Stimulated activated CD4-positive, alpha-beta T cell treated with anti-CD3 and anti-CD28 coated beads, TNF-alpha, amount 100 ng/mL, for 1 hour (primary cell): ENCODE measurements at places on chromosomes 2 and 18.
A peak's percentile ranks its signal among the peaks of the same experiment; 100 is the strongest.

DNA sequence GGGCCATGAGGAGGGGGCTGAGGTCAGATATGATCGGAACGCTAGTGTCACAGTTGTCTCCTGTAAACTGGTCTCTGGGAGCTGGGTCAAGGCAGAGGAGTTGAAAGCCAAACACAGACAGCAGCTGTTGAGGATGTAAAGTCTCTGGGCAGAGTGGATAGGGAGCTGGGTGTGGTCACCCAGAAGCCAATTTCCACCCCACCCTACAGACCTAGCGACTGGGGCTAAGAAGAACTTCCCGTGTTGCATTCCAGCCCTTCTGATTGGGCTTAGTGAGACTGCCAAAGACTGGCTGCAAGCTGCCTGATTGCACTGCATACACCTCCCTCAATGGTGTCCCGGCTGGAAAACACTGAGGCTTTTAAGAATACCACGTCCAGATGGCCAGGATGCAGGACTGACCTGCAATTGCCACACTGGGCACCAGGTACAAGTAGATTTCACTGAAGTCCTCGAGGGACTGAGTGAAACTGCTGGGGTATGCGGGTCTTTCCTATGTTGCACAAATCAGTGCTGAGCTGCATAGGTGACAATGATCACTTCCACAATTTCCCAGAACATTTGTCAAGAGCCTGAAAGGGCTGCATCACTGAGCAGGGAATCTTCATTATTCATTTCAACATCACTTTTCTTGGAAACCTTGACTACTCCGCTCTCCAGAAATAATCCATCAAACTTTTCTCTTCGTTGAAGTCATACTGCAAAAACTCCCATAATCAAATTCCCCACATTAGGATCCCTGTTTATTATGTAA, 43.1 kb upstream of the EML4 start:
- no peak for DNase-seq

GRCh38 chr2:144198116-144198515, 321.8 kb downstream of the ZEB2 start:
- DNase-seq, result no peak

GRCh38 chr18:29157057-29157780, 980.3 kb upstream of the CDH2 start:
- DNase-seq, result no peak

GRCh38 chr2:5729416-5729815, 37.2 kb downstream of the SOX11 start:
- no peak for DNase-seq

DNA sequence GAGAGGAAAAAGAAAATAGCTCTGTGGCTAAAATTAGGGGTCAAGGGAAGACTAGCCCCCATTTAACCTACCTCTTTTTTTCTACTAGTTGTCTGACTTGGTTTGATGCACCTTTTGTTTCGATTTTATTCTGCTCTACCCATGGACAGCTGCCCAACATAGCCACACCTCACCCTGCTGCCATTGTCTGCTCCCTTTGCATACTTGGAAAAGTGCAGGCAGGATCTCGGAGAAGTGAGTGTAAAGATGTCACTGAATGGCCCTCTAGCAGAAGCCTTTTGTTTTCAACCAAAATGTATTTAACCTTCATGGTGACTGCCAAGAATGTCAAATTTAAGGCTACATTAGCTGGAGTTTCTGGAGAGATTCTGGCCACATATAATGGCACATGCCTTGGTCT, 62.9 kb downstream of the SETBP1 start:
- no peak for DNase-seq

- no peak for DNase-seq
Measured at GRCh38 chr2:132909427-132909826, 239.4 kb upstream of the LYPD1 start.

- no peak for DNase-seq
Measured at GRCh38 chr2:55153584-55154299, 78.4 kb downstream of the CLHC1 start.

- no peak for DNase-seq
Measured at GRCh38 chr2:223460209-223460608, 142.0 kb downstream of the SCG2 start.

DNA sequence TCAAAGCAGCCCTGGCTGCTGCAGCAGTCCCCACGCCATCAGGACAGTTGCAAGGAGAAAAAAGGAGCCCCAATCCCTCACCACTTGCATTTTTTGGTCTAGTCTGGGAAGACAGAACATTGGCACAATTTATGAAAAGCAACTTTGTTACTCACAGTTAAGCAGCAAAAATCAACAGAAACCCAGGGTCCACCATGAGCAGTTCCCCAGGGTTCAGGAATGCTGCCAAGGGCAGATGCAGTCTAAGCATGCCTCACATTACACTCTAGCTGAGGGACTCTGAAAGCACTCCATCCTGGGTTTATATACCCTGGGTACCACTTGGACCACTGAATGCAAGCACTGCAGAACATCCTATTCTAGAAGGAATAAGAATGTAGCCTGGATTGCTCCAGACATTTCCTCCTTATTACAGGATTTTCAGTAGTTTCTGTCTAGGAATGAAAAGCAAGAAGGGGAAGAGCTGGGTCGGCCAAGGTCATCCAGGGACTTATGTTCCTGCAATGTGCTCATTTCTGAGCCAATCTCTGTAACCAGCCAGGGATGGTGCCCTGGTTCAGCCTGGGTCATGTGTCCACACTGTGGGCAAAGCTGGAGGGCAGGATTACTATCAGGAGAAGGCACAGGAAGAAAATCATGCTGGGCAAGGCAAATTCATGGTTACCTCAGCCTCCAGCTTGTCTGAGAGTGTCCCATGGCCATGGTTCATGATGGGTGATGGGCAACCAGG, 19.5 kb upstream of the TMEM163 start:
- no peak for DNase-seq

- DNase-seq, result no peak
Measured at GRCh38 chr2:25421820-25422411, 80.2 kb upstream of the DNMT3A start.

DNA sequence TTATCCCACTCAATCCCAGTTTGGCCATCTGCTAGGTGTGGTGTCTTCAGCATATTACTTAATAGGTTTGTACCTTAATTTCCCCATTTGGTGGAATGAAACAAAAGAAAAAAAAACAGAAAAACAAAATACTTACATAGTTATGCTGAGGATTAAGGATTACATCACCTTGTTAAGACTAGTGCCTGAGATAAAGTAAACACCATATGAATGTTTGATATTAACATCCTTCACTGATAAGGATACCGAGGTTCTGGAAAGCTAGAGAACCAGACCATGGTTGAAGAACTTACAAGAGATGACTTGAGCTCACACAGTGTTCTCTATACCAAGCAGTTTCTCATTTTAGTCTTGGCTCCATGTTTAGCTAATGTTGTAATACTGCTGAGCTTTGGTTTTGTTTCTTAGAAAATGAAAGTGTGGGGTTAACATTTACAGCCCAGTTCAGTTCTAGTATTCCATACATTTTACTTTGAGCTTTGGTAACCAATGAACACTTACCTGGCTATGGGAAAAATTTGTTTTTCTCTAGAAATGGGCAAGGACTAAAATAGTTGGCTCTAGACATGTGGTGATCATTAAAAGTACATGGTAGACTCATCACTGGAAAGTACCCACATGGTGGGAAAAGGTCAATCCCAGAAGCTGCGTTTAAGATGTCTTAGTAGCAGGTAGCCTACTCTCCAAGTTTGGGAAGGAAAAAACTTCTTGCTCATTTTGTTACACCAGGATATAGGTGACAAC, 5.8 kb upstream of the GPD2 start:
- no peak for DNase-seq

DNA sequence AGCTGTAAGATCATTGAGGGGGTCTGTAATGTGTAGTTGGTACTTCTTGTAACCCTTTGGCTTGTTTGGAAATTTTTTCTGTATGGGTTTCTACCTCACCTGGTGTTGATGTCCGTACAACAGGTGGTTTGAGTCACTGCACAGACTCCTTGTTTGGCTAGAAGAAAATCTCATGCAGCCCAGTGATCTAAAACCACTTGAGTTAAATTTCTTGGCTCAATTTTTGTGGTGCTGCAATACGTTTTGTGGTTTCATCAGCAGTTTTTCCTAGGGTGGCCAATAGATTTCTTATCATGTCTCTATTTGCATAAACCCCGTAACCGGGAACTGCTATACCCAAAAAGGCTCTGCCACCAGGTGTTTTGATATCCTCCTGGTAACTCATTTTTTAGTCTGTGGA, 43.4 kb downstream of the CERS6 start:
- no peak for DNase-seq

- DNase-seq, result no peak
Measured at GRCh38 chr2:101500860-101501259, 25.9 kb upstream of the RFX8 start.

DNA sequence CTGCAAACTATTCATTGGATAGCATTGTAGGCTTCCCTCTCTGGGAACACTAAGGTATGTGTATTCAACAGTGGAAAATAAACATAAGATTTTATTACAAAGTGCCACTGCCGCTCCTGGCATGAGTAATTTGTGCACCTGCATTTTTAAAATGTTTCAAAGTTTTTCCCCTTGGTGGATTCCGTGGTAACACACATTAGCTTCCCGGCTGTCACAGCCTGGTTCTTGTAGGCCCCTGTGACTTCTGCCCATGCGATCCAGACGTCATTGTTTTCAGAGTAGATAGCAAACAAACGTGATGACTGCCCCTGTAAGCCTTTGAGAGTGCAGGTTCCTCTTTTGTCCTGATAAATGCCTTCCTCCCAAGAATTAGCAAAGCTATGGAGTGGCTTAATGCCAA, 421.0 kb downstream of the ZNF521 start:
- DNase-seq, result no peak

GRCh38 chr18:35114305-35114704, 73.1 kb downstream of the MAPRE2 start:
- DNase-seq, result no peak

DNA sequence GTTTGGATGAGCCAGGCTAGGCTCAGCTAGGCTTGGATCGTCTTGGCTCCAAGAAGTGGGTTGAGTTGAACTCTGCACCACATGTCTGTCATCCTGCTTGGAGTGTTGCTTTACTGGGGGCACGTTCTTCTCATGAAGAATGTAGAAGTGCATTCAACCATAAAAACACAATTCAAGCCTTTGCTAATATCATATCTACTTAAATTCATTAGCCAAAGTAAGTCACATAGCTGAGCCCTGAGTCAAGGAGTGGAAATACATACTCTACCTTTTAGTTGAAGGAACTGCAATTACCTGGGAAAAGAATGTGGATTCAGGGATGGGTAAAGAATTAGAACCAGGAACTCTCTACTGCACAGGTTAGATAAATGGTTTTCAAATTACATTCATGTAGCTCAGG, 360.4 kb upstream of the KCNH7 start:
- DNase-seq, result no peak

- DNase-seq, result no peak
Measured at GRCh38 chr18:54254265-54254758, 15.0 kb upstream of the POLI start.

DNA sequence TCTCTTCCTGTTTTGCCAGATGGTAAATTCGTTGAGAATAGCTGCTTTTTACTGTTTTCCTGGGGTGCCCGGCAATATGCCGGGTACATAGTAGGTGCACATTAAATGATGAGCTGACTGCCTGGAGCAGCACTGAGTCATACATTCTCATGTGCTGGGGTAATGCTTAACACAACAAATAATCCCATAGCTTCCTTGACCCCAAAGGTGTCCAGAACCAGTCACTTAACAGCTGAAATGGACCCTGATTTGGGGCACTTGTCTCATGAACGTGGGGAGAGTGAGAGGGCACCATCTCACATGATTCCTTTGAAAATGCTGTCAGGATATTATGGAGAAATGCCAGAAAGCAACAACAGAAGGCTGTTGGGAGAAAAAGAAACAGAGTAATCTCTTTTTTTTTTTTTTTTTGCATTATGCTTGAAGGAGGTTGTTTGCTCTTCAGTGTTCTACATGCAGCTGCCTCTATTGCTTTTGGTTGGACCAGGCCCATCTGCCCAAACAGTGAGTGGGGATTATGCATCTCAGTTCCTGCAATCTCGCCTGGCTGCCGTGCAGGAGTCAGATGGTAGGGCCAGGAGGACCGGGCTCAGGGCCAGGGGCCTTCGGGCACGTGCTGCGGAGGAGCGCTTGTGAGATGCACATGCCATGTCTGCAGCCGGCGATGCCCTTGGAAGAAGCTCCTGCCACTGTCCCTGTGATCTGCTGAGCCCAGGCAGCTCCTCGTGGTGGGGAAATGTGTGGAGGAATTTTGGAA, 162.1 kb downstream of the SH3RF3 start:
- DNase-seq, result no peak

GRCh38 chr18:812376-813171, 532 bp upstream of the YES1 start:
- peak; percentile 31 for DNase-seq

- no peak for DNase-seq
Measured at GRCh38 chr2:203175371-203175770, 63.4 kb upstream of the CYP20A1 start.

DNA sequence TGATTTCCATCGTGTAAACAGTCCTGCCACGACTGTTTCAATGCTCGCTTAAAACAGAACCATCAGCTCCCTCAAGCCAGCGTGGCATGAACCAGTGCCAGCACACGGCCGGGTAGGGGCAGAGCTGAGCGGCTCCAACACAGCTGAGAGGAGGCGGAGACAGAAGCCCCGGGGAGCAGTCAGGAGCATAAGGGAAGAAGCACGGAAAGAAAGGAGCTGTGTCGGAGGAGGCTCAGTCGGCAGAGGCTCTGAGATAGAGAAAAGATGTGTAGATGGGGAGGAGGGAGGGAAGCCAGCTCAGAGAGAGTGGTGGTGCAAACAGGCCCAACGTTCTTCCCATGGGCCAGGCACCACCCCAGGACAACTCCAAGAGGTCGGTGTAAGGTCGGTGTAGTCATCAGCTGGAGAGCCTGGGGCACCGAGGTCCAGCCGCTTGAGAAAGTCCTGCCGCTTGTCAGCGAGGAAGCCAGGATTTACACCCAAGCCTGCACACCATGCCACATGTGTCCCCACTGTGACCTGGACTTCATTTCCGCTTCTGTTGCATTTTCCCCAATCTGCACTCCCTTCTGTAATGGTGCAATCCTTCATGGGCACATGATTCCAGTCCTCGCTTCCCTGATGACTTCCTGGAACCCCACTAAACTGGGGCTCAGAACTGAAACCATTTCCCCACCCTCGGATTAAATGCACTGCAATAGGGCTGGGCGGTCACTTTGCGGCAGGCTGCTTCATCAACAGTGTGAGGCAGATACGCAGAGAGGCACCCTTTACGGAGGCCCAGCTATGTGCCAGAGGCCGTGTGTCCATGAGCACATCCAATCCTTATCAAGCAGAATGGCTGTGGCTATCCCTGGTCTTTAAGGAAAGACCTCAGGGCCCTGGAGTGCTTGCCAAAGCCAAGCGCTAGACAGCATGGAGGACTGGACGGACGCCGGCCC, 43.5 kb downstream of the CYP27C1 start:
- no peak for DNase-seq

DNA sequence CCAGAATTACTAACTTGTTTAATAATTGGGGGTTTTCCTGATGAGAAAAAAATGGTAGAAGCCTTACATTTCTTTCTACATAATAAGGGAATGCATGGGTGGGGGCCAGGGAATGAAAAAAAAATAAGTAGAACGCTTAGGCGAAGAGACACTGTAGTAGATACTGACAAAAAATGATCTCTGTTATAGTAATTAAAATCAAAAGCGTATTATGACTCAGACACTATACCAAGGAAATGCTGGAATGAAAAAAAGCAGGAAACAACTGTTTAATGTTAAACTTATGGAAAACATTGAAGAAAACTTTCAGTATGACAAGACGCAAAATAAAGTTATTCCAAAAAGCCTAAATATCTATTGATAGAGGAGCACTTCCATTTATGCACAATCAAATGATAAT, 42.9 kb downstream of the PRPF40A start:
- DNase-seq, result no peak

- no peak for DNase-seq
Measured at GRCh38 chr18:3716116-3716660, 266.2 kb downstream of the TGIF1 start.

- no peak for DNase-seq
Measured at GRCh38 chr18:47773931-47774330, 156.5 kb downstream of the SMAD2 start.
